ENCODE measurements at places on chromosomes 4 and X.
A peak's percentile ranks its signal among the peaks of the same experiment; 100 is the strongest.

DNA sequence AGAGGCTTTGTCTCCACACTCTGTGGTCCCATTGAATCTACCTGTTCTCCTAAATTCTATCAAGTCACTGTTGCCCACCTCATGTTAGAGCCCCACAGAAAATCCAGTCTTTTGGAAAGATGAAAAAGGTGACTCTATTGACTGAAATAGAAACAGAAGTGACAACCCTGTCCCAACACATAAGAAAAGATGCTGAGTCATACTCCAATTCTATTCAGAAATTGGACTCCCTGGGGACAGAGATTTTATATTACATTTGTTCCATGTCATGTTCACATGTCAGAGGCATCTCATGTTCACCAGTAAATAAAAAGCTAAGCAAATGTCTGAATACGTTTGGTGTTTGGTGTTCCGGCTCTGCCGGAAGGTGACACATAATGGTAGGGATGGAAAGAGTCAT, 2.9 kb upstream of the GRPR start:
- DNase-seq, result no peak

DNA sequence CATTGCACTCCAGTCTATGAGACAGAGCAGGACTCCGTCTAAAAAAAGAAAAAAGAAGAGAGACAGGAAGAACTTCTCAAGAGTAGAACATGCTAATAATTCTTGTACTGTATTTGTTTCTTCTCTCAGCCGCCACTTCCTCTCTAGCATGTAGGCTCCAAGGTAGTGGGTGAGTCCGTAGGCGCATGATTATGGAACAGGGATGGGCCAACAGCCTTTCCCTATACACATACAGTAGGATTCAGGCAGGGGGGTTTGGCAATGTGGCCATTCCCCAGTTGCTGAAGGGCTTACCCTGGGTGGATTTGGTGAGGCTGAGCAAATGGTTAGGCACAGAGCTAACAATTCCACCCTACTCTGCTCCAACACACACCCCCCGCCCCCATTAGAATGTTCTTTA, 35.0 kb upstream of the APLN start:
- no peak for DNase-seq

GRCh38 chr4:74018771-74019170, 19.7 kb downstream of the CXCL3 start:
- DNase-seq, result no peak

- DNase-seq, result peak; percentile 1
These were observed 648 bp upstream of the MSMO1 start for GRCh38 chr4:165326831-165327210.

DNA sequence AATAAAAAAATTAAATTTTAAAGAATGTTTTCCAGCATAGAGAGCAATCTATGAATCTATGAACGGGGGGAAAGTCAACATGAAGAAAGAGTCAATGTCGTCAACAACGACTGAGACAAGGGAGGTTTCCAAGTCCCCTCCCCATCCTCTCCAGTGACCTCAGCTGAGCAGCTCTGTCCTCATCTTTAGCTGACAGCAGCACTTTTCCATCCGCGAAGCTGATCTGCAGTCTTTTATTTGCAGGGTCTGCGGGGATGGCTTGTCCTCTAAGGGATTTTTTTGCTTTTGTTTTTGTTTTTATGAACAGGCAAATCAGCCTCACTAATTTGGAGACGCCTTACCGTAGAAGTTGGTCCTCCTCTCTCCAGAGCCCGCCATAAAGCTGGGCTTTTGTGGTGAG, 46.5 kb downstream of the PRKX start:
- no peak for DNase-seq
